Effector CD8-positive, alpha-beta T cell (primary cell): ENCODE measurements at places on chromosomes 11 and 22.

GRCh38 chr11:62273284-62273683, 3.3 kb downstream of the SCGB2A2 start:
- no peak for DNase-seq

DNA sequence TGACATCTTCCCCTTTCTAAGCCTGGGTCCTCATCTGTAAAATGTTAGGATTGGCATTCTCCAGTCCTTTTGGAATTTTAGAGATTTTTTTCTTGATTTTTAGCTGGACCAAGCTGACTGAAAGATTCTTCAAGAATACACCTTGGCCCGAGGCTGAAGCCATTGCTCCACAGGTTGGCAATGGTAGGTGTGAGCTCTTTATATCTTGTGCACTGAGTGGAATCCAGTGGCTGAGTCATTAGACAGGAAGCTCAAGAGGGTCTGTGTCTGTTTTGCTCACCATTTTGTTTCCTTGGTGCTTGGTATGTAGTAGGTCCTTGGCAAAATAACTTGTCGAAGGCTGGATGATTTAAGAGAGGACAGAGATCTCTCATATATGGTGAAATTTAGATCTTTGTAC, 6.2 kb downstream of the EIF3L start:
- no peak for DNase-seq

- DNase-seq = peak; percentile 34
Measured at GRCh38 chr22:43014316-43014868, 557 bp downstream of the PACSIN2 start.

DNA sequence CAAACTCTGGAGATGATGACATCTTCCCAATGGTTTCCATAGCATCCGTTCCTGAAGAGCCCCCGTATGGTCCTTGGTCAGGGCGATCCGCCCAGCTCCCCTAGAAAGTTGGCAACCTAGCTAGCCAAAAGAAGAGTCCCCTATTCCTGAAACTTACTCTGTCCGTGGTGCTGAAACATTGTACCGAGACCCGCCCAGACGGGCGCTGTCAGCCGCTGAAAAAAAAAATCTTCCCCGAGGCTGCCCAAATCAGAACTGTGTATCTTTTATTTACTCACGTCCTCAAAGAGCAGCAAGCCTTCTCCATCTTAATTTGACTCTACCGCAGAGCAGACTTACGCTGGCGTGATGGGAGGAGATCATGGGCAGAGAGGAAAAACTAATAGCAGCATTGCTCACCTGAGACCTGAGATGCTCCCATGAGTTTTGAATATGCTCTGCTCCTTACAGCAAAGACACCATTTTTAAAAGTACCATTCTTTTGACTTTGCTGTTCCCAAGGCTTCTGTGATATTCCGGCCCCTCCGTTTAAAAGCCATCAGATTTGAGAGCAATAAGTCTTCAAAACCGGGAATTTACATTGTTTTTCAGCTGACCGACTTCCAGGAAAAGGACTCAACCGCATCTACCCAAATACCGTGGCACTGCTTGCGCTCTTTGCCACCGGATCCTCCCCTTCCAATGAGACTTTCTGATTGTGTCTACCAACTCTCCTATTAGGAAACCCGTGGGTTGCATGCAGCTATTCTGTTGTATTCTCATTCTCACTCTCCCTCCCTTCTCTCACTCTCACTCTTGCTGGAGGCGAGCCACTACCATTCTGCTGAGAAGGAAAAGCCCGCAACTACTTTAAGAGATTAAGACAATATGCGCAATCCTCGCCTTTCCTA, at the start of gene SLC17A6:
Gene SLC17A6, plus strand, starts transcription at position 786 of the 890 bp plus-strand sequence. CDS start 153 bp downstream, outside the sequence.
- DNase-seq = no peak

DNA sequence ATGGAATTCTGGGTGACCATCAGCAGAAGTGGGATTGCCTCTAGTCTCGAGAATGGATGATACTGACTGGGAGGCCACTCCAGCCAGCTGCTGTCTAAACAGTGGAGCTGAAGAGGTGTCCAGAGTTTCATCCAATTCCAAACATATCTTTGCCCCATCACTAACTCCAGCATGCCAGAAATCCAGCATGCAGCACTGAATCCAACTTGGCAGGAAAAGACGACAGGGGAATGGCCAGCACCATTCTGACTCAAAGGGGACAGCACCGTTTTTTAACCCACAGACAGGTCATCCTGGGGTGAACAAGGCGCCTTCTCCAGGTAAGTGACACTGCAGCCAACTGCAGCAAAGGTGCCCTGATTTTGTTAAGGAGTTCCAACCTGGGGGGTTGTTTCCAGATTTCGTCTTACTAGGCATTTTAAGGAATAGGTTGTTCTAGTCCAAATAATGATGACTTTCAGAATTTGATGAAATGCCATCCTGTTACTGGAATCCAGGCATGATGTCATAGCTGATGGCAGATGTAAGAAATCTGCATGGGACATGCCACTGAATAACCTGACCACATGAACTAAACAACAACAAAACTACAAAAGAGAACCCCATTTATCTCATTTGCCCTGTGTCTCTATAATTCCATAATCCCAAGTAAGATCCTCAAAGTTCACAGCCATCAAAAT, 32.3 kb downstream of the FEZ1 start:
- DNase-seq = no peak

- no peak for DNase-seq
Measured at GRCh38 chr22:40462195-40462984, 92.0 kb downstream of the SGSM3 start.

- DNase-seq = no peak
Measured at GRCh38 chr22:50129121-50129736, 39.4 kb downstream of the MOV10L1 start.

DNA sequence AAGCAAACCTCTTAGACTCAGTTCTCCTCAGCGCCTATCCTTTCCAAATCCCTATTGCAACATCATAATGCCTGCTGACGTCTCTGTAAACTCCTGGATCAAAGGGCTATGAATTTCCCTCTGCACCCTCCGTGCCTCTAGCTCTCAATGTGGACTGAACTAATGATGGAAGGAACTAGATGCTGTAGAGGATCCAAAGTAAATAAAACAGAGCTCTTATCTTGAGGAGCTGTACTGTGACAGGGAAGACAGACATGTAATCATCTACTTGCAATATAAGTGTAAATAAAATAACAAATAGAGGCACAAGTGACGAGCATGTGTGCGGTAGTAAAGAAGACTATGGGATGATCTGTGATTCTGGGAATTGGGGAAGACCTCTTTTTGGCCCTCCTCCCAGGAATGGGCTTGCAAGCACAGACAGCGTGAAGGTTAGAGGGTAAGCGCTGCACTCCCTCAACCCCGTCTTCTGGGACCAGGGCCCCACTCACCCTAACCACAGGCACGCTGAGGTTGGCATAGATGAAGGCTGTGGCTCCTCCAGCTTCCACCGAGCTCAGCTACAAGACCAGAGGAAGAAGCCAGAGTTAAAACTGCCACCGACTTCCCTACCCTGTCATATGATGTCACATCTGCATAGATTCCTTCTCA, 42.2 kb downstream of the P4HA3 start:
- no peak for DNase-seq
